ENCODE measurements at places on chromosomes 7 and 10. TPM values are rescaled to one million over a fixed set of nuclear protein-coding genes. Genes with fewer than 3 reads are reported as not detected.
A peak's percentile ranks its signal among the peaks of the same experiment; 100 is the strongest.

Gene MAGI2
- 2.9 TPM for total RNA-seq

Gene SEMA4G
- total RNA-seq = 7.0 TPM

Gene SPRN
- 0.35 TPM for total RNA-seq

Gene FANK1
- 26.4 TPM for total RNA-seq

Gene NRG3
- 0.05 TPM for total RNA-seq

Gene STEAP1B
- 2.0 TPM for total RNA-seq

GRCh38 chr10:29811751-29812427 lies 177.1 kb upstream of the SVIL start:
- DNase-seq = peak; percentile 98

DNA sequence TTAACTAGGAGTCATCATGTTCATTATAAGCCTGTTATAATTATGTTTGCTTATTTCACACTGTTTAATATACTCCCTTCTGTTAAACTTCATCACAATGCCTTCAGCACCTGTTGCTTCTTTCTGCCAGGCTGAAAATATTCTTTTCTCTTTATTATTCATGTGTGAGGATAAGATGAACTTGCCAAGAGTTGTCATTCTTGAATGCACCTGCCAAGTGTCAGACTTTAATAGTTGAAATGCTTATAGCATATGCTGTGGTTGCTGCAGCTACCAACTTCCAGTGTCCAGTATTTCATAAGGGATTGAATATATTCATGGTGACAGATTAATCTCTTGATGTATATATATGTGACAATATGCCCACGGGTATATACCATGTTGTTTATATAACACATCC lies 339.2 kb upstream of the MEOX2 start:
- no peak for DNase-seq

GRCh38 chr10:48744587-48744986 lies 59.9 kb downstream of the WDFY4 start:
- no peak for DNase-seq

GRCh38 chr10:85795460-85795859 lies 571.1 kb downstream of the GRID1 start:
- no peak for DNase-seq

DNA sequence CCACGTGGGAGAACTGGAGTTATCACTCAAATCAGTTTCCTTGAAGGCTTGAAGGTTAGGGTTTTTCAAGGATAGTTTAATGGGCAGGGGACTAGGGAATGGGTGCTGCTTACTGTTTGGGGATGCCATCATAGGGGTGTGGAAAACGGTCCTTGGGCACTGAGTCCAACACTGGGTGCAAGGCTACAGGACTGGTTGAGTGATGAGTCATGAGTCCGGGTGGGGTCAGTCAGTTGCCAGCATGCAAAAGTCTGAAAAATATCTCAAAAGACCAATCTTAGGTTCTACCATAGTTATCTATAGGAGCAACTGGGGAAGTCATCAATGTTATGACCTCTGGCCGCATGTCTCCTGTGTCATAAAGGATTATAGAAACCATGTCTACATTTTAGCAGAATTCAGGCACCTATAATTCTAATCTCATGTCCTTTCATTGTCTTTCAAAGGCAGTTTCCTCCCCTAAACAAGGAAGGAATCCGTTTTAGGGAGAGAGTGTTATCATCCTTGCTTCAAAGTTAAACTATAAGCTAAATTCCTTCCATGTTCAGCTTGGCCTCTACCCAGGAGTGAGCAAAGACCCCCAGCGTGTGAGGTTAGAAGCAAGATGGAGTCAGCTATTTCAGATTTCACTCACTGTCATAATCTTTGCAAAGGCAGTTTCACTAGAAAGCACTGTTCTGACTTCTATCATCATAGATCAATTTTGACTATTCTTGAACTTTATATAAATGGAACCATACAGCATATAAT lies 94.5 kb downstream of the COL26A1 start:
- no peak for DNase-seq

DNA sequence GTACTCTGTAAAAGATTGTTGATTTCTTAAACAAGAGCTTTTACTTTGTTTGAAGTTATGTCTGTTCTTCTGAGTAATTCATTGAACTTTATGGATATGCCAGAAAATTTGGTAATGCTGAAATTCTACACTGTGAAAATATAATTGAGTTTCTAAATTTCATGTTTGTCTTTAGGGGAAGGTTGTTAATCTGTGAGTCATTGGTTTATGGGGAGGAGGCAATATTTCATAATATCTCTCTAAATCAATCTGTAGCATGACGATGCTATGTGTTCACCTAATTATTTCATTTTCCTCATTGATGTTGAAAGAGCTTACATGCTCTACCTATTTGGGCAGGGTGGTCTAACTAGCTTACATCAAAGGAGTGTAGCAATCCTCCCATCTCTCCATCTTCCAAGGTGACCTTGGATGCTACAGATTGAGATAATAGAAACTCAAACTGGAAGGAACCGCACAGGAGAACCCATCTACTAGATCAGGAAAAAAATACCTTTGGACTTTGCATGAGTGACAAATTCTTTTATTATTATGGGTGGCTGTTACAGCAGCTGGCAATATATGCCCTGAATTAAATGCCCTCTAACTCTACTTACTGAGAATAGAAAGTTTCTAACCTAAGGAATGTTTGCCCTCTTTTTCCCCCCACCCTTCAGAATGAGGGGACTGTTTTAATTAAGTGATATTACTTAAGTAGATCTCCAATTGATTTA lies 8.4 kb upstream of the SNX13 start:
- DNase-seq = no peak

- no peak for DNase-seq
Measured at GRCh38 chr10:52599551-52600200, 172.9 kb downstream of the MBL2 start.

DNA sequence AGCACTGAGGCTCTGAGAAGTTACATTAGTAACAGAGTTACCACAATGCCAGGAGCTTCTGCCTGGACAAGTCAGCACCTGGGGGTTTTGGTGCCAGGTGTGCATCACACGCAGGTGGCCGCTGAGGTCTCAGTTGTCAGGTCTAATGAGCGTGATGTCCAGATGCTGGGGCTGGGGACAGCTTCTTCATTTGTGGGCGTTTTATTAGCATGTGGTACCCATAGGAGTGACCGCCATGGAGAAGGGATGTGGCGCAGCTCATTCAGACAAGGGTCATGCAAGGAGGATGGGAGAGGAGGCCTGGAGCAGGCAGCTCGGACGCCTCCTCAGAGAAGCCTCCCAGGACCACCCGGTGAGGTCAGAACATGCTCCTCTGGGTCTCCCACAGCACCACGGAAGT lies 27.8 kb downstream of the FAM241B start:
- DNase-seq = no peak

GRCh38 chr10:110597476-110597875 lies 30.0 kb downstream of the SMC3 start:
- no peak for DNase-seq

DNA sequence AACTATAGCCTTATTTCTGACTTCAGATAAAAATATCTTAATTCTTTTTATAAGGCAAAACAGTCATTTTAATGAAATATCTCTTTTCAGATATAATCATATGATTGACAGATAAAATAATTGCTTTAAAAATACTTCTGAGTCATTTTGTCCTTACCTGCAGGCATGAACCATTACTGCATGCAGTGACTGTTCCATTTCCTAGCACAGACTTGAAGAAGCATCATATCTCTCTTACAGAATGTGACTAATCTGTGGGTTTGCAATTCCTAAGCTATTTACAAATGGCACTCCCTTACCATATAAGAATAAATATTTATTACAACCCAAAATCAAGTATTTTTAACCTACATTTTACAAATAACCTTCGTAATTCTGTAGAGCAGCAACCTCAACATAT lies 120.7 kb downstream of the SRPK2 start:
- DNase-seq = peak; percentile 80

DNA sequence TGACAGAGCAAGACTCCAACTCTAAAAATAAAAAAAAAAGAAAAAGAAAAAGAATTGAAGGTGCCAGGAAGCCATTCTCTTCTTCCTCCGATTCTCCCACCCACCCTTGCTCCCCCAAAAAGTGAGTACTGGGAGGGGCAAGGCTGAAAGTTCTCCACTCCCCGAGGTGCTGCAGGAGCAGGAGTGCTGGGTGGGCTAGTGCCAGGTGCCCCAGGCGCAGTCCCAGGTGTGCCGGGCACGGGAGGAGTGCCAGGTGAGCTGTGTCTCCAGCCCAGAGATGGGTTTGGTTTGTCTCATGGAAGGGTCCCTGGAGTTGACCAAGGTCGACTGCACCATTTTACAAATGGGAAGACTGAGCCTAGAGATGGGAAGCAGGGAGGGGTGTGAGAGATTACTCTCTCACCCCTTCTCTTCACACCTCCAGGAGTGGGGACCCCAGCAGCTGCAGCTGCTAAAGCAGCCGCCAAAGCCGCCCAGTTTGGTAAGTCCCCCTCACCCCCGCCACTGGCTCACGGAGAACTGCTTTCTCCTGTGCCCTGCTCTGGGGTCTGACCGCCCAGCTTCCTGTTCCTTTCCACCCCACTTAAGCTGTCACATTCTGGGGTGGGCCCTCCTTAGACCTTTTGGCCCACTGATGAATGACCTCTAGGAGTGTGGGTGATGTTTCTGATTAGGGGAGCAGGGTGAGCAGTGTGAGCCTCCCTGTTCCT lies 26.2 kb upstream of the LIMK1 start:
- DNase-seq = no peak

- DNase-seq = no peak
Measured at GRCh38 chr10:3407208-3407607, 234.6 kb upstream of the PITRM1 start.

GRCh38 chr7:152054367-152055230 lies 29.1 kb downstream of the GALNT11 start:
- DNase-seq = peak; percentile 31

- no peak for DNase-seq
Measured at GRCh38 chr7:3243680-3244079, 57.4 kb upstream of the SDK1 start.

DNA sequence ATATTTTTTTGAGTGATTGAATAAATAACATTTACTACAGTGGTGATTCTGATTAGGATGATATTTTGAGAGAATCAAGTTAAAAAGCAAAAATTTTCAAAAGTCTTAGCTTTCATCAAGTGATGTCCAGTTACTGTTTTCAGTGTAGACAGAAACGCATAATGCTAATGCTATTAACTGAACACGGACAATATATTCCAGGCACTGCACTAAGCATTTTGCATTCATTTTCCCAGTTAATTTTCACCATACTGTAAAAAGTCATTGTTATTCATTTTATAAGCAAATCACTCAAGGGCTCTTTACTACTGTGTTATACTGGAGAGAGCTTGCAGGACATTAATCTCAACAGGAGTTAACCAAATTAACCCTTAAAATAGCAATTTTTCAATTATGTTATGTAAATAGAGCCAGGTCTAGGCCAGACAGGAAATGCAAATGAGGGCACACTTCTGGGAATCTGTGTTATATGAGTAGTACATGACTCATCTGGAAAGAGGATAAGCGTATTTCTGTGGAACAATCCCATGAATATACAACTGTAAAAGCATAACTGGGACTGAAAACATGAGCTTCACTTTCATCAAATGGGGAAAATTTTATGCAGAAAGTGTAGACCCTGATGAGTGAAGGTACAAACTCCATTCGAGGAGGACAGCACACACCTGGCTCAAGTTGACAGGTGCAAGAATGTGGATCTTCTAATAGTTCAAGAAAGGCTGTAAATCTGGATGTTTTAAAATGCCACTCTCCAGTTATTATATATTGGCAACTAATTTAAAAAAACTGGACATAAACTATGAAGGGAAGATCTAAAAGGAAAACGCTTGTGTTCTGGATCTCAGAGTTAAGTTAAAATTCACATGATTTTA lies 75.4 kb downstream of the ANK3 start:
- DNase-seq = peak; percentile 79

DNA sequence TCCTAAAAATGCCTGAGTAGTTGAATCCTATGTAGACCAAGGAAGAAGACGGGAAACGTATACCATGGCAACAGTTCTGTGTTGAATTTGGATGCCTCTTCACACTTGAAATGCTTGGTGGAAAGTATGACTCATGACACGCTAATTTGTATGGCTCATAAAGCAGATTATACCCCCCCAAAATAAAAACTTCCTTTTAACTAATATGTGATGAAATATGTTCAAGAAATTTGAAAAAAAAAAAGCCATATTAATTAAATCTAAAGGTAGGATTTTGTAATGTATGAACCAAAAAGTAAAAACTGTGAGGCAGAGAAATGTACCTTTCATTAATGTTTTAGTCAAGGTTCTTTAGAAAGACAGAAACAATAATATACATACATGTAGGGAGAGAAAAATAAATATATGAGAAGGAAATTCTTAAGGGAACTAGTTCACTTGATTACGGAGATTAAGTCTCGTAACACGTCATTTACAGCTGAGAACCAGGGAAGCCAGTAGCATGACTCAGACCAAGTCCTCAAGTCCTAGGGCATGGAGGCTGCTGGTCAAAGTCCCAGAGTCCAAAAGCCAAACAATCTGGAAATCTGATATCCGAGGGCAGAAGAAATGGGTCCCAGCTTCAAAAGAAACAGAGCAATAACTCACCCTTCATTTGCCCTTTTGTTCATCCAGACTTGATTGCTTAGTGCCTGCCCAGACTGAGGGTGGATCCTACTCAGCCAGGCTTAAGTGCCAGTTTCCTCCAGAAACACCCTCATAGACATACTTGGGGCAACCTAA lies 485.1 kb downstream of the SEMA3D start:
- DNase-seq = peak; percentile 93

DNA sequence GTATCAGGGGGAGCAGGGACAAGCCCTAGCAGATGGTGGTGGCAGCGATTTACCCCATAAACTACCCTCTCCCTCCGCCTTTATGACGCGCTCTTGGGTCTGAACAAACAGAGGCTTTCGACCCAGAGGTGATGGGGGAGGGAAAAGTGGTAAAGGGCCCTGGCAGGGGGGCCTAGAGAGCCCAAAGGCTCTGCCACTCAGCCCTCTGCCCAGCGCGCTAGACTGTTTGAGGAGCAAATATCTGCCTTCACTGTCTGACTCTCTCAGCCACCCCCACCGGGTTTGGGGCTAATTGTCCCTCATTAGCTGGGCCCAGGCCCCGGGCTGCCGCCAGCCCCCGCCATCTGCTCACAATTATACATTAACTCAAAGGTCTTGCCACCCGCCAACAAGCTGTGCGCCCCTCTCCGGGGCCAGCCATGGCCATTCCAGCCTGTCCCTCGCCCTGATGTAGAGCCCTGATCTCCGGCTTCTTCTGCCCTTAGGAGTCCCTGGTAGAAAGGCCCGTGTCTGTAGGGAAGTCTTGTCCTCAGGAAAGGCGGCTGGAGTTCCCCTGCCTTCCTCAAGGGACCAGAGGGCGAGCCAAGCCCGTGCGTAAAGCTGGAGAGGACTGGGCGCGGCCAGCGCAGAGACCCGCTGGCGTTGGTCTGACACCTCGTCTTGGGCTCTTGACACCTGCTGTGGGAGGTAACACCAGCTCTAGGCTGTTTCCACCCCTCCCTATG lies 1.9 kb upstream of the PAX4 start:
- no peak for DNase-seq

DNA sequence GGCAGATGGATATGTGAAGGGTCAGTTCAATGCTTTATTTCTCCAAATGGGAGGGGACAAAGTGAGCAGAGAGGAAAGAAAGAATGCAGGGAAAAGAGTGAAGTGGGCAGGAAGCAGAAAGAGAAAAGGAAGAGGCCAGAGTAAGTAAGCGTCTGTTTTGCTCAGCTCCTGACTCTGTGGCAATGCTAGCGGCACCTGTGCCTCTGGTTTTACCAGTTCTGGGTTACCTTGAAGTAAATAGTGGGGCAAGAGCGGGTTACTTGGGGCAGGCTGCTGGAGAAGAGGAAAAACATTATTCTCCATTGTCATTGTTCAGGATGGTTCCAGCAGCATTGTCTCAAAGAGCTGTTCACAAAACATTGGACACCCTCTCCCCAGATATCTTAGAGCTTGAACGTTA lies 1.9 kb downstream of the TAS2R40 start:
- no peak for DNase-seq
